Stimulated activated CD4-positive, alpha-beta T cell treated with anti-CD3 and anti-CD28 coated beads, Interleukin-12 subunit alpha, Interleukin-12 subunit beta, amount 100 ng/mL, for 4 hours (primary cell): ENCODE measurements at places on chromosomes 3 and 15.

DNA sequence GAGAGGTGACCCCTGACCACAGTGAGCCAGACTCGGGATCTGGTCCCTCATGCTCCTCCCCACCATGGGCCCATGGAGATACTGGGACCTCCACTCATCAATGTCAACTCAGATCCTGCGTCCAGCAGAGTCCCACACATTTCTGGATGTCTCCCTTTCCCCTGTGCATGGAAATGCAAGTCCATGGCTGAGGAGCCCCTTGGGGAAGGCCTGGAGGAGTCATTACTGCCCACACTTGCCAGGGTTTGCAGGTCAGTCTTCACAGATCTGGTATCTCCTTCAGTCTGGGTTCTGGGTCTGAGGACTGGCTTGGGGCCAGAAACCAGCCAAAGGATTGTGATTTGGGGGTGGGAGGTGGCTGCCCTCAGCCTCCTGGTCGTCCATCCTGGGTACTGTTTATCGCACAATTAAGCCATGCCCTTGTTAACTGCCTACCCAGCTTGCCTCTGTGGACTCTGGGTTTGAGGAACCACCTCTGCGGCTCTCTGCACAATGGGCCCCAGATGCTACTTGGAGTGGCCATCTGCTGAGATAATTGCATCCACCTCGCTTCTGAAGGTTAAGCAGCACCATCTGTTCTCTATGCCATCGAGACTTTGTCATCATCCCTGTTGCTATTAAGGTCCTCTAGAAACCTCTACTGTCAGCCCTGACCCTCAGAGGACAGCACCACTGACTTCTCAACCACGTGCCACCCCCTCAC, 49.9 kb upstream of the KLF13 start:
- no peak for DNase-seq

DNA sequence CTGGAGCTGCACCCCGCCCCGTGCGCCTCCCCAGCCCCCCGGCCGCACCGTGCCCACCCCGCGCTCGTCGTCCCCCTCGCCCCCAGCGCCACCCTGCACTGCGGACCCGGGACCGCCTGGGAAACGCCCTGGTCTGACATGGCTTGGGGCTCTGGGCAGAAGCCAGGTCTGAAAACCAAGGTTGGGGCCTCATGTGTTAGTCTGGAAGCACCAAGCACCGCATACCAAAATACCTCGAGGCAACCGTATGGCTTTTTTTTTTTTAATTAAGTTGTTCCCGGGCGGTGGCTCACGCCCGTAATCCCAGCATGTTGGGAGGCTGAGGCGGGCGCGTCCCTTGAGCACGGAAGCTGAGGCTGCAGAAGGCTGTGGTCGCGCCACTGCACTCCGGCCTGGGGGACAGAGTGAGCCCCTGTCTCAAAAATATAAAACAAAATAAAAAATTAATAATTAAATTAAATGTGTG, 91.5 kb upstream of the CHD2 start:
- DNase-seq = no peak

DNA sequence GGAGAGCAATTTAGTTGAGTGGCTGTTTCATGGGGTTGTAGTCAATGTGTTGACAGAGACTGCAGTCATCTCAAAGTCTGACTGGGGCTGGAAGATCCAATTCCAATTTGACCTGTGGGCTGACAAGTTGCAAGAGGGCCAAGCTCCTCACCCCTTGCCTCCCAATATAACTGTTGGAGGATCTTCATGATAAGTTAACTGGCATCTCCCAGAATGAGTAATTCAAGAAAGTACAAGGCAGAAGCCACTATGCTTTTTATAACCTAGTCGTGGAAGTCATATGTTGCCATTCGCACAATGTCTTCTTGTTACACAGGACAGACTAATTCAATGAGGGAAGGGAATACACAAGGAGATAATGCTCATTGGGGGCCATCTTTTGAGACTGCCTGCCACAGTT, 29.1 kb downstream of the GPR15 start:
- DNase-seq = no peak

GRCh38 chr3:61876797-61877196, 315.4 kb downstream of the PTPRG start:
- no peak for DNase-seq

- no peak for DNase-seq
Measured at GRCh38 chr15:67148196-67148701, 82.8 kb downstream of the SMAD3 start.

- no peak for DNase-seq
Measured at GRCh38 chr3:32018757-32019564, 37.4 kb downstream of the ZNF860 start.

GRCh38 chr3:41369838-41370237, 170.5 kb downstream of the CTNNB1 start:
- DNase-seq = no peak

DNA sequence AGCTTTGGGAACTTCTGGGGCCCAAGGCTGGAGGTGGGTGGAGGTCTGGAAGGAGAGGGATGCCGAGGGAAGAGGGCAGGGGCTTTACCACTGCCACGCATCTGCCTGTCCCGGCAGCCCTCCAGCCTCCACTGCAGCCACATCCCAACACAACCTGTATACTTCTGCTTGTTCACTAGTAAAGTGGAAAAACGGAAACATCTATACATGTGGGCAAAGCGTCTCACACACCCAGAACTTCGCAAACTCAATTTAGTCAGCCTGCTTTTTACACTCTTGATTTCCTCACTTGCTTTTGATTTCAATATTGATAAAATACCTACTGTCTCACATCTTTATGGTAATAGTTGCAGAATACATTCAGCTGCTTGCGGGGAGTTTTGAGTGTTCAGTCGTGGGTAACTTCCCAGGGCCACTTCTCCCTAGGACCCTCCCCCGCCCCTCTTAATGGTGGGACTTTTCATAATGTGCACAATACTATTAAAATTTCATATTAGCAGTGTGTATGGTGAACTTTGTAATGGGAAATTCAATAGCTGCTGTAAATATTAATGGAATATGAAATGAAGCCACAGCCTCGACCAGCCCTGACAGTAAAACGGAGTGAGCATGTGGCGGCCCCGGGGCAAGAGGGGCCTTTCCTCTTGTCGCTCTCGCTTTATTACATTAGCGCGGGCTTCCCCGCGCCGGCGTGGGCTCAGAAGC, 85.2 kb downstream of the NR2F2 start:
- DNase-seq = no peak

- no peak for DNase-seq
Measured at GRCh38 chr3:31382856-31383255, 149.9 kb upstream of the STT3B start.

- no peak for DNase-seq
Measured at GRCh38 chr3:61353382-61353781, 102.1 kb upstream of the FHIT start.

DNA sequence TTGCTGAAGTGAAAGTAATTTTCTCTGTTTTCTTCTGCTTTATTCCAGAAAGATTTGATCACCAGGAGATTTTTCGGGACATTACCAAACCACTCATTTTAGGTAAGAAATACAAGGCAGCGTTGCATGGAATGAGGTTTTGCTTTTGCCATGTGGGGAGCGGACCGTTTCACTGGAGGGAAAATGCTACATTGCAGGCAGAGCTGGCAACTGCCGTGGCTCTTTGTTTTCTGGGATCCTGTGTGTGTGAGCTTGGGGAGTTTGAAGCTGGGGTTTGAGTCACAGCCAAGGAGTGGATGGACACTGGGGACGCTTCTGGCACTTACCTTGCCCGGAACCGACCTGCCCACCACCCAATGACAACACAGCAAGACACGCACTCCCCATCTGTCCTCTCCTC, 109.9 kb downstream of the APBA2 start:
- no peak for DNase-seq

GRCh38 chr3:6437631-6438030, 423.3 kb upstream of the GRM7 start:
- no peak for DNase-seq

GRCh38 chr3:123884203-123884831, at the start of gene MYLK:
MYLK (minus strand) TSS chr3:123884332; CDS start chr3:123793841, 90,491 bp downstream.
- DNase-seq = peak; percentile 1

- no peak for DNase-seq
Measured at GRCh38 chr15:72058585-72058984, 59.4 kb downstream of the MYO9A start.

DNA sequence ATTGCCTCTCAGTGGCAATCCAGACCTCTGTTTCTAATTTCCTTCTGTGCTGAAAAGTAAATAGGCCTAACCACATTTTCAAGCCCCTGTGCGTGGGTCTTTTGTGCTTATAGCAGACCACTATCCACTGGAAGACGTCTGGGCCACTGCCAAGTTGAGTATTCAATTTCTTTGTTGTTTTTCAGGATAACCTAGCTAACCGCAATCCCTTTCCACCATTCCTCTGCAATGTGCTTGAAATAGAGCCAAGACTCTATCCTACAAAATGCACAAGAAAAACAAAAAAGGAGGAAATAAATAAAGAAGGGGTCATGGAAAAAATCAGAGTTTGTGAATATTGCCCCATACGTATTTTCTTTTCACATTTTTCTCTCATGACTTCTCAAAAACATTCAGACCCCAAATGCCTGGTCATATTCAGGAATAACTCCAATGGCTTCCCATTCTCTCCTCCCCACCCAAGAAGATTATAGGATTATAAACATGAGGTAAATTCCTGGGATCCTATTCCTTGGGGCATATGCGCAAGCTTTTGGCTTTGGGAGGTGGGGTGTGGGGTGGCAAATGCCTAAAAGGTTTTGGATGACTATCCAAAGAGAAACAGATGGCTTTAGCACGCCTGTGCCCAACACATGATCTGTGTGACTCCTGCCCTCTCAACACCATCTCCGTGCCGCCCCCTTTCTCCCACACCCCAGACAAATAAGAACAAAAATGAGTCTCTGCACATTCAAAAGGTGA, 217.9 kb upstream of the THBS1 start:
- DNase-seq = no peak

DNA sequence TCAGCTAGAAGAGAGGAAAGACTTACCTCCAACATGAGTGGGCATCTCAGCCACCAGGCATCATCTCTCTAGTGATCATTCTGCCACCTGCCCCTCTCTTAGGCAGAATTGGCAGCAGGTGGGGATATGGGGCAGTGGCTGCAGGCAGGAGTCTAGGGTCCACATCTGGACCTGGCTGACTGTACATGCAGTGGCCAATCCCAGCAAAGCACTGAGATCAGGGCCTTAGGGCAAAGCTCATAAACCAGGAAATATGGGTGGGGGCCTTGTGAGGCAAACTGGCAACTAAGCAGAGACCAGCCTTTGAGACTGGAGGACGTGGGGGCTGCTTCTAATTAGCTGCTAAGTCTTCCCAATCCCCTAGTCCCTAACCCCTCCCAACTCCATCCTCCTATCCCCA, 12.9 kb downstream of the POMGNT2 start:
- DNase-seq = no peak

DNA sequence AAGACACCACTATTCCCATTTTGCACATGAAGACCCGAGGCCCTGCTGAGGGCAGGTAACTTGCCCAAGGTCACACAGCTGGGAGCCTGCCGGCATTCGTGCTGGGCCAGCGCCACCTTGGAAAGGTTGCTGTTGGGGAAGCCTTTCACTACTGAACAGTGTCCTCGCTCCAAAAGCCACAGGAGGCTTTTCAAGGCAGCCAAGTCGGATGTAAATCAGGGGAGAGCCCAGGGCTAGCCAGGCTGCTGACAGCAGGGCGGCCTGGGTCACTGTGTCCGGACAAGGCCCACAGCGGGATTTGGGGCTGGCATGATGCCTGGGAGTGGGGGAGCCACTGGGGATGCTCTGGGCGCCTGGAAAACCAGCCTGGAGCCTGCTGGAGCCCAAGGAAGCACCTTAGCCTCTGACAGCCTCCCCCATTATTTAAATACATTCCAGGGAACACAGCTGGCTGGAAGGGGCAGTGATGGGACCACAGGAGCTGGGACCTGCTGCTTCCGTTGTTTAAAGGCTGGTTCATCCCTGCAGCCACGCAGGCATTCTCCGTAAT, 10.5 kb downstream of the SLC6A6 start:
- DNase-seq = no peak

- DNase-seq = no peak
Measured at GRCh38 chr3:101732240-101732641, 7.8 kb downstream of the CEP97 start.

DNA sequence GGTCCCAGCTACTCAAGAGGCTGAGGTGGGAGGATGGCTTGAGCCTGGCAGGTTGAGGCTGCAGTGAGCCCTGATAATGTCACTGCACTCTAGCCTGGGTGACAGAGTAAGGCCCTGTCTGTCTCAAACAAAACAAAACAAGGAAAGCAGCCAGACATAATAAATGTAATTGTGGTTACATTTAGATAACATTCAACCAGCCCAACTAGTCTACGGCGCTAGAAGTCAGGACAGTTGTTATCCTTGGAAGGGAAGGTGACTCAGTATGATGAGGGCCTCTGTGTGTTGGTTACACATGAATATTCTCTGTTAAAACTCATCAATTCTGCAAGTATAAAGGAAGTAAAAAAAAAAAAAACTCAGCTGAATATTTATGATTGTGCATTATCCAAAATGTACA, 27.0 kb upstream of the CSPG5 start:
- no peak for DNase-seq

DNA sequence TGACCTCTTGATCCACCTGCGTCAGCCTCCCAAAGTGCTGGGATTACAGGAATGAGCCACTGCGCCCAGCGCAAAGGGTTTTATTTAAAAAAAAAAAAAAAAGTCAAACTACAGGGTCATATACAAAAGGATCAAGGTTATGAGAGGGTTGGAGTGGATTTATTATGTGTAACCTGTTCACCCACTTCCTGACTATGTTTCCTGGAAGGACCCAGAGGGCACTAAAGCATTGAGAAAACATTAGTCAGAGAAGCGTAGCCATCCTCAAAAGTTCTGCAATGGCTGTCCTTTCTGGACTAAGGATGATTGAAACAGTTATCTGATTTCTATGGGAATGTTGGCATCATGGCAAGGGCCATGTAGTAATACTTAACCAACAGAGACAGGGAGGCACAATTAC, 7.3 kb upstream of the SCAPER start:
- DNase-seq = no peak

- DNase-seq = no peak
Measured at GRCh38 chr15:48642795-48643194, 2.7 kb downstream of the FBN1 start.

GRCh38 chr3:10772271-10773161, 43.5 kb upstream of the SLC6A11 start:
- no peak for DNase-seq

DNA sequence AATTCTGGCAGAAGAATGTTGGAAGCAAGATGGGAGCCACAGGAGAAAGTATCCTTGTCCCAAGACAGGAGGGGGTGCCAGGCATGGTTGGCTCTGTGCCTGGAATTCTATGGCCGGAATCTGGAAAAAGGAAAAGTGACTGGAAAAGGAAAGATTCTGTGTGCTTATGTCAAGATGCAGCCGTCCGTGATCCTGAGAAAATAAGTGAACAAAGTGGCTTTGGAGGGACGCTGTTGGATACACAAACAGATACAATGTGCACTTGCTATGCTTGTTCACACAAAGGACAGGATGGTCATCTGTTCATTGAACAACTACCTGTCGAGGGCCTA, 28.5 kb upstream of the MUC20 start:
- DNase-seq = no peak

- DNase-seq = no peak
Measured at GRCh38 chr3:24341668-24342067, 153.0 kb downstream of the THRB start.
